Suppressor macrophage treated with lipopolysaccharide for 4 hours (primary cell): ENCODE measurements at places on chromosomes 6 and 20.
A peak's percentile ranks its signal among the peaks of the same experiment; 100 is the strongest.

DNA sequence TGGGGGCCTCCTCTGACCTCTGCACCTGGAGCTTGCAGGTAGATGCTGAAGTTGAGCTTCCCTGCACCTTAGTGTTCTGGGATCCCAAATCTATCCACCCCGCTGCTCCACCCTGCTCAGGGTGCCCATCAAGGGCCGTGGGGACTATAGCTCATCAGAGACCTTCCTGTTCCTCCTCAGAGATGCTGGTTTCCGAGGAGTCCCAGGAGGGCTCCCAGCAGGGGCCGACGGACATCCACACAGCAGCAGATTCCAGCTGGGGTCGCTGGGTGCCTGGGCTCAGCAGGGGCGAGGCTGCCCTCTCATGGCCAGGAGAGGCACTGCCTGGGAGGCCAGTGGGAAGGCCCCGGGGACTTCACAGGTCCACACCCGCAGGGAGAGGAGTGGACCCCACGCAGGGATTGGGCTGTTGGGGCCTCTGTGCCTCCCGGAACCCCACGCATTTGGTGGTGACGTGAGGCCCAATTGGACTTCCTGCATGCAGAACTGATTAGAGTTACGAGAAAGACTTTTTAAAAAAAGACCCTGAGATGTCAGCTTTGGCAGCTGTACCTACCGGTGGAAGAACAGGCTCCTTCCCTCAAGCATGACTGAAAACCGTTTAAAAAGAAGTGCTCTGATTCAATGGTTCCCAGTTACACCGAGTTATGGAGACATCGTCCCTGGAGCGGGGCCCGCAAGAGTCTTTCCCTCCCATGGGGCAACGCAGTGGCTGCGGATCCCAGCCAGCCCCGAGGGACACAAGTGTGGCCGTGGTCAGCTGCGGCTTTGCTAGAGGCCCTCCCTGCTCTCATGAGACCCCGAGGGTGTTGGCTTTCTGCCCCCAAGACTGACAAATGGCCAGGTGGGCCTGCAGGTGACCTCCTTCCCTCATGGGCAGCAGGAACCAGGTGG is 25.3 kb upstream of the SLCO4A1 start:
- DNase-seq = peak; percentile 93

- no peak for DNase-seq
Measured at GRCh38 chr6:165685302-165685701, 22.3 kb upstream of the PDE10A start.

DNA sequence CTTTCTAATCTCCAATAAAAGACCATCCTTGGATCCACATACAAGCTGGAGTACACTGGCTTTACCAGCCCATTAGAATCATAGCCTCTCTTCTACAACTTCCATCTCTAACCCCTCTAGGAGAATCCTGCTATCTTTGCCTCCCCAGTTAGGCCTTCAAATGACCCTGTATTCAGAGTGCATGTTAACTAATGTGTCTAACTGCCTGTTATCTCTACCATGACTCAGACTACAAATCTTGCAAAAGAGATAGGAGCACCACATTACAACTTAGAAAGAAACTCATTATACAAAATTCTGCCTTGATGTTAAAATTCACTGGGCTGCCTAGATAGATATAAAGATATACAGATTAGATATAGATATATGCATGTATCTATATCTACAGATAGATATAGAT is 28.2 kb downstream of the GPR63 start:
- DNase-seq = no peak

DNA sequence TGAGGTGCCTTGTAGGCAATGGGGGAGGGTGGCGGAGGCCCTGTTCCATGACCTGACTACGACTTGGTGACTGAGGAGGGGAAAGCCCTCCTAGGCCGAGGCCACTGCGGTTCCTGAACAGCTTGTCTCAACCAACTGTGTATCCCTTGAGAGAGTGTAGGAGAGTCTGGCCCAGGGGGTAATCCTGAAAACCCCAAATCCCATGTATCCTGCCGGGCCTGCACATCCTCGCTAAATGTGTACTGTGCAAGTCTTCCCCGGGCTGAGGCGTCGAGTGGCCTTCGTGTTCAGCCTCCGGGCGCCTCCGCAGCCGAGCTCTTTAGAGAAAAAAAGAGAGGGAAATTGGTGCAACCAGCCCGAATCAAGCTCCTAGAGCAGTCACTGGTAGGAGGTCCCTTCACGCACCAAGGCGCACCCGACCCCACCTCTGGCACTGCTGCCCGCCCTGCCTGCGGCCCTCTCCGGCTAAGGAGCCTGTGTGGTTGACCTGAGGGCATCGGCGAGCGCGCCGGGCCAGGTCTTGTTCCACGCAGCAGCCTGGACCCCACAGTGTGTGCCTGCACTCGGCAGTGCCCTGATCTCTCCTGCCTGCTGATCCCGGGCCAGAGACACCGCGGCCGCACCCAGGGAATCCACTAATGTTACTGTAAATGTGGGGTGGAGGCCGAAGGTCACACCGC is 7.3 kb downstream of the SIM1 start:
- no peak for DNase-seq

- DNase-seq = peak; percentile 36
Measured at GRCh38 chr6:125197795-125198269, 44.3 kb downstream of the TPD52L1 start.

DNA sequence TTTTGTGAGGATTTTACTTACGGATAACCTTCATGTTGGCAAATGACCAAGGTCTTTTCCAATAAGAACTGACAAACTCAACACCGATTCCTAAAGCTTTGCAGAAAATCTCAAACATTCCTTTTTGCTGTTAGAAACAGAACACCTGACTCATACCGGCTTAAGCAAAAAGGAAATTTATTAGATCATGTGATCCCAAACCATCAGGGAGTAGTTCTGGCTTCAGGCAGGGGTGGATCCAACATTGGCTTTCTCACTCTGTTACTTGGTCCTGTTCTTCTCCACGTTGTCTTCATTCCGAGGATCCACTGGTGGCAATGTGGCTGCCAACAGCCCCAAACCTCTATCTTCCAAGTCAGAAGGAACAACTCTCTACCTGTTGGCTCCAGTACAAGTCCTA is 95.9 kb upstream of the PMEPA1 start:
- no peak for DNase-seq

DNA sequence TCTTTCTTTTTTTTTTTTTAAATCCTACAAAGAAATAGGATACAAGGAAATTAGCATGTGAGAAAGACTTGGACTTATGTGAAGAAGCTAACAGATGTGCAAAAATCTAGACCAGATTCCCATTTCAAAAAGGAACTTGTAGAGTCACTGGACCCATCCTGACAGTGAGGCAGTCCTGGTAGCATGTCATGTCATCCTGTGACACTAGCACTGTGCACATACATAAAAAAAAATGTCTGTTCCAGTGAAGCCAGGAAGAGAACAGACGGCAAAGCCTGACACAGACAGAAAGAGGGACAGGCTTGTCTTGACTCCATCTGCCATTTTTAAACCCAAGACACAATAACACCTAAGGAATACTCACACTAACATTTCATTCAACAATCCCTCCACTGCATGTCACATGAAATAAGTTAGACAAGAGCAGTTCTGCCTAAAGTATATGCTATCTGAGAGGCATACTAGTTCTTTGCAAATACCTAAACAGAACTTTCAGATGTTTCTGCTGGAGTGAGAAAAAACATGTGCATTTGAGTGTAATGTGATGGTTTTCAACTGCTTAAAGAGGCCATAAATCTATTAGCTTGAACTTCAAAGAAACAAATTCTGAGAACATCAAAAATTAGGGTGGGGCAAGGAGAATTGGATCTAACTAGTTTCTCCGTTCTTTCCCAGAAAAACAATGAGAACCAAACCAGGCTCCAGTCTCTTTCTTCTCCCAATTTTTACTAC is 159.6 kb downstream of the BACH2 start:
- DNase-seq = no peak

- no peak for DNase-seq
Measured at GRCh38 chr6:119609865-119610264, 260.3 kb upstream of the MAN1A1 start.

GRCh38 chr6:122567034-122567433 is 43.2 kb upstream of the PKIB start:
- DNase-seq = peak; percentile 1

- DNase-seq = peak; percentile 87
Measured at GRCh38 chr6:36241728-36242127, 28.1 kb upstream of the PNPLA1 start.
